ENCODE measurements at places on chromosomes 7 and 10.

DNA sequence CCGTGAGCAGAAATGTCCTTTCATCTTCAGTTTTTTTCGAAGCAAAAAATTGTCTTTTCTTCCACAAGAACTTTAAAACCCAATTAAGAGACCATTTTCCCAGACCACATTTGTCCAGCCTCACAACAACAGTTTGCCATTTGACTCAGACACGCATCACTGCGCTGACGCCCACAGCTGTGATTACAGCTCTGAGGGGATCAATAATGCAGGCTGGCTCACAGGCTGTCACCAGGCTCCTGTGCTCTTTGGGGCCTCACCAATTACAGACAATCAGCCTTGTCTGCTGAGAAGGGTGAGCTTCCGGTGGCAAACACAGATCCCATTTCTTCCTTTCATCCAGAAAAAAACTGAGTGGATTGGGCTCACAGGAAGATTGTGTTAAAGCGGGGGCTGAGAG, 33.3 kb downstream of the DDC start:
- DNase-seq: no peak

GRCh38 chr10:72050873-72051272, 37.5 kb downstream of the SPOCK2 start:
- no peak for DNase-seq

DNA sequence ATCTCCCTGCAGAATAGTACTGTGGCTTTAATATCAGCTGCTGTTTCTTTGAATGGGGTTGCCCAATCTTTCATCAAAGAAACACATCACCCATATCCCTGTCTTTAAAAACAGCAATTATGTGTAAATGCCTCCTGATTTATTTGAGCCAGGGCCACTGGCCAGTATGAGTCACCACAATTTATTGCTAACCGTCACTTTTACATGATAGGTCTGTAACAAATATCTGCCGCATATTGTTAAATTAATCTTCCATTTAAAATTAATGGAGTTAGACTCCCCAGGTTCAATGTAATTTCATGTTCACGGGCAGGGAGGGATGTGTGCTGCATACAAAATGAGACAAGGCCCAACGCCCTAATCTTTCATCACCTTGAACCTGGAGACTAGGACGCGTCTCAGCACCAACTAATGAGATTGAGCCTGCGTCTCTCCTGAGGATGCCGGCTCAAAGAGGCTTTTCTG, 673.4 kb downstream of the AUTS2 start:
- no peak for DNase-seq

DNA sequence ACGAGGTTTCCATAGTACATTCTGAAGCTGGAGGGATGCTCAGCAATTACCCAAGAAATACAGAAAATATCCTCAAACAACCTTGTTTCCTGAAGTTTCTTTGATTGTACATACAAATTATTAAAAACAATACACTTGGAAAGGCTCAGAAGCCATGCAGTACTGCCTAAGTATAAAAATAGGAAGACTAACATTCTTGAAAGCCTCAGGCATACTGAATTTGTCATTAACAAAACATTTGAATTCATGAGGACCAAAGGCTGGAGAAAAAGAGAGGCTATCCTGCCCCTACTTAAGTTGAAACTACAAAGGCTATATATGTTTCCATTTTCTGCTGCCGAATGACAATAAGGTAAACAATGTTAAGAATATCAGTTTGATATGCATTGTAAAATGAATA, 54.3 kb upstream of the SGCE start:
- no peak for DNase-seq

- peak; percentile 42 for DNase-seq
Measured at GRCh38 chr10:124125305-124126116, 32.1 kb upstream of the CHST15 start.

- DNase-seq: peak; percentile 42
Measured at GRCh38 chr10:112230325-112230988, 46.9 kb upstream of the GPAM start.

- DNase-seq: peak; percentile 62
Measured at GRCh38 chr10:44863344-44864047, 47.6 kb upstream of the TMEM72 start.

DNA sequence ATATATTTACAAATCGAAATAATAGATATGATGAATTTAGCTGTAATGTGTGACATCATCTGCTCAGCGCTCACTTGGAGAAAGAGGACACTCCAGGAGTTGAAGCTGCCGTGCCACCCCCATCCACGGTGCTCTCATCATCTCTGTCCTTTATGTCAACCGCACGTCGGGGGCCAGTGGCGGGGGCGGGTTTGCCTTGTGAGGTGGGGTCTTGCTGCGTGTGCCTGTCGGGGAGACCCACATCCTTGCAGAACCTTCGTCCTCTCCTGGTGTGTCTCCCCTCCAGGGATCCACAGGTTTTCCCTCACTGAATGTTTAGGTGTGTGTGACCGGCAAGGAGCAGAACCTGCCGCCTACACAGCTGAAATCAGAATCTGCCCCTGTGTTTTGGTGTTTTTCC, 71.6 kb downstream of the INPP5A start:
- no peak for DNase-seq

DNA sequence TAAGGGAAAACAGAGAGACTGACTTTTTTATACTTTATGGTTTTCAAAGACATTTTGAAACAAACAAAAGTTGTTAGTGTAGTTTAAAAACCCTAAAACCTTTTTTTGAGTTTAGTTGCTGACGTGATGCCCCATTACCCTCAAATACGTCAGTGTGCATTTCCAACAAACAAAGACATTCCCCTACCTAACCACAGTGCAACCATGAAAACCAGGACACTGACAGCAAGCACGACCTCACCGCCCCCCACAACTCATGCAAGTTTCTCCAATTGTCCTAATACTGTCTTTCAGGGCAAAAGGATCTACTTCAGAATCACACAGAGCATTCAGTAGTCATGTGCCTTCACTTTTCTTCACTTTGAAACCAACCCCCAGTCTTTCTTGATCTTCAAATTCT, 75.0 kb downstream of the WNT2 start:
- no peak for DNase-seq

DNA sequence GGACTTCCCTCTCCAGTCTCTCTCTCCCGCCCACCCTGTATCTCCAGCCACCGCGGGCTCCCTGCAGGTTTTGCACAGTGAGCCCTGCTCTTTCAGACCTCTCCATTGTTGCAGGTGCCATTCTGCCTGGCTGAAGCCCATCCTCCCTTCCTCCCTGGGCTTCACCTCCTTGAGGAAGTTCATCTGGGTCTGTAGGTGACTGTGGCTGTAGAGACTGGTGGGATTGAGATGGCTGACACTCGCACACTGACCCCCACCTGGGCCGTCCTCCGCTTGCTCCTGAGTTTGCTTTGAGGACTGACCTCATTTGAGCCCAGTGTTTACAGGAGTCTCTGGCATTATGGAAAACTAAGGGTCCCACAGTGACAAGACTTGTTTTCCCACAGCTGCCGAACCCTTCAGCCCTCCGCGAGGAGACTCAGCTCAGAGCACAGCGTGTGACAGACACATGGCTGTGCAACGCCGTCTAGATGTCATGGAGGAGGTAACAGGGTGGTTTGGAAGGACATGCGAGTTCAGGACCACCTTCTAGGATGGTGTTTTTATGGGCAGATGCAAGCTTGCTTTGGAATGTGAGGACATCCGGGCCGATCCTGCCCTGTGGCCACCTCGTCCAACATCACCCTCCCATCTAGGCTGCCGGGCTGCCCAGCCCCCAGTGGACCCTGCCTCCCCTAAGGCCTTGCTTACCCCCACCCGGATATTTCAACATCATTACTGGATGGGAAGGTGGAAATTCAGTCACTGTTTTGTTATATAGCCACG, 9.3 kb downstream of the PLAC9 start:
- DNase-seq: no peak

DNA sequence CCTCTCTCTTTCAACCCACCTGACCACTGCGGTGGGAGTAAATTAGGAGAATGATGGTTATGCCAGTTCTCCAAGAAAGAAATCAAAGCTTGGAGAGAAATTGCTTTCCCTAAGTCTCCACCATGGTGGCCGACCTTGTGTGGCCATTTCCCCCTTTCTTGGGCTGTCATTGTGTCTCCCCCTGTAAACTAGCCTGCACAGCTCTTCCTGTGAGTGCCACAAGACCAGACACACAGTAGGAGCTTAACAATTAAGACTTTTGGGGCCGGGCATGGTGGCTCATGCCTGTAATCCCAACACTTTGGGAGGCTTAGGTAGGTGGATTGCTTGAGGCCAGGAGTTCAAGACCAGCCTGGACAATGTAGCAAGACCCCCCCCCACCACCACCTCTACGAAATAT, 18.9 kb upstream of the LIMK1 start:
- DNase-seq: no peak

DNA sequence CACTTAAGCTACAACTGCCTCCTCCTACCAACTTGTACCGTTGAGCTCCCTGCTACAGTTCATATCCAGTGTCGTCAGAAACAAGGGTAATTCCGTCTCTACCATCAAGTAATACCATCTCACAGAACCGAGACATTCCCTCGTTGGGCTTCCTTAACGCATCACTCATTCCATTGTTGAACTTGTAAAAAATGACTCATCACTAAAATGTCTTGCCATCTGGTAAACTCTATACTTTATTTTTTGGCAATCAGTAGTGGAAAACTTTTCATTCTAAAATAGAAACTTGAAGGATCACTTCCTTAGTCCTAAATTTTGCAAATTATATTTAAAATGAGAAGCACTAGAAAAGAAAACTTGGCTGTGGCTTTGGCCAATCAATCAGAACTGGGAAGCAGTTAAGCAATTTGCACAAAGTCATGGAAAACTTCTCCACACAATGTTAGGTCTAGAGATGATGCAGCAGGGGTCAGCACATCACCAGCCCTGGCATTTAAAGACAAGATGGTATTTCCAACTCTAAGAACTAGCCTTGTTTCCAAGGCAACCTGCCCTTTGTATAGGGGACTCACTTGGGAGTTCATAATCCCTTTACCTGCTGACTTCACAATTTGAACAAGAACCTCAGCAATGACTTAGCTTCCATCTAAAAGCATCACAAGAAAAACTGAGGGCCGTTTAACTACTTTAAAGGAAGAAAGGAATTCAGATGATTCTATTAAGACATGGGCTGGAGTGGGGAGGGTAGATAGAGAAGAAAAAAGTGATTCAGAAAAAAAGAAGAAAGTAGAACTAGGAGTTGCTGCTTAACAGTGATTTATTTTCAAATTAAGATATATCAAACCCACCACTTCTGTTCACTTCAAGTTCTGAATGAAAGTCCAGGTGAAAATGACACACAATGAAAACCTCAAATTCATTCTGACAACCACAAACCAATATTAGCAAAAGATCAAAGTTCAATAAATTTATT, 288.1 kb downstream of the PARD3 start:
- DNase-seq: peak; percentile 99

DNA sequence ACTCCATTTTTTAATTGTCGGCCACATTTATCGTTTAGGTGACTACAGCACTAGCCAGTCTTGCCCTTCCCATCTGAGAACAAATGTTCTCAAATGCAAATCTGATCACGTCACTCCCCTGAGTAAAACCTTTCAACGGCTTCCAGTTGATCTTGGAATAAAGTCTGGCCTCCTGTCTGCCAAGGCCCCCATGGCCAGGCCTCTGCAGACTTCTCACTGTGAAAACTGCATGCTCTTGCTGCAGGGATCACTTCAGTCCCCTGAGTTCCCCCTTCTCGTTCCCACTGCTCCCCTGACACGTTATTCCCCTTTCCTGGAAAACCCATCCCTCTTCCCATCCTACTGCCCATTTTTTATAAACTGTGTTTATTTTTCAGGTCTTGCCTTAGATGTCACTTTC, 124.1 kb upstream of the NEBL start:
- DNase-seq: no peak

DNA sequence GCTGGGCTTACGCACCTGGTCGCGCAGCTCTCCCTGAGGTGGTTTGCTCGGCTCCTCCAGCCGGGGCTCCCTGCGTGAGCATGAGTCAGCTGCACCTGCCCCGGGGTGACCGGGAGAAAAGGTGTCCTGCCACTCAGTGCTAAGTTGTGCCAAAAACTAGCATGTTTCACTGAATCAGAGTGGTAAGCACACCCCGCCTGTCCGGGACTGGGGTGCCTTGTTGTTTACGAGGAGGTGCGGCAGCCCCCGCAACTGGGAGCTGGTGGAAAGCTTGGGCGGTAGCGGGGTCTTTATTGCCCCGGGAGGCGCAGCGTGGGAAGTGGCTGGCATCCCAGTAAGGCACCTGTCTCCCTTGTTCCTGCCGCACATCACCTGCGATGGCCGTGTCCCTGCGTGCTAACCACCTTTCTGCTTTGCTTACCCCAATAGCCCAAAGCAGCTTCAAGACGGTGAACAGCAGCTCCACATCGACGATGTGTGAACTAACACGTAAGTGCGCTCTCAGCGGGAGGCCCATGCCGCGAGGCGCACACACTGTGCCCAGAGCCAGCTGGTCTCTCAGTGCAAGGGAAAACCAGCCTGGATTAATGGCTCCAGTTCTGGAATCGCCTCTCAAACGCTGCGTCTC, 506.6 kb upstream of the FOXK1 start:
- no peak for DNase-seq

DNA sequence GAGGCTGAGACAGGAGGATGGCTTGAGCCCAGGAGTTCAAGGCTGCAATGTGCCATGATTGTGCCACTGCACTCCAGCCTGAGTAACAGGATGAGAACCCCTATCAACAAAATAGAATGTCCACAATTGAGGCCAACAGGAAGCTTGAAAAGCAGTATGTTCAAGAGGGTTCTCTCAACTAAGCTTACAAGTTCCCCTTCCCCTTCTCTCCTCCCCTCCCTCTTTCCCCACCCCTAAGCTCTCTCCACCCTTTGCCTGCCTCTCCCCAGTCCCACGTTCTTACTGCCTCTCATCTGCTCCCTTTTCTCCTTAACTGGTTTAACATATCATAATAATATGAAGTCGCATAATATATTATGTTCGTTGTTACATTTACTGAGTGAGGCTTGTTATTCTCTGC, 35.4 kb downstream of the KIAA1549 start:
- DNase-seq: no peak

DNA sequence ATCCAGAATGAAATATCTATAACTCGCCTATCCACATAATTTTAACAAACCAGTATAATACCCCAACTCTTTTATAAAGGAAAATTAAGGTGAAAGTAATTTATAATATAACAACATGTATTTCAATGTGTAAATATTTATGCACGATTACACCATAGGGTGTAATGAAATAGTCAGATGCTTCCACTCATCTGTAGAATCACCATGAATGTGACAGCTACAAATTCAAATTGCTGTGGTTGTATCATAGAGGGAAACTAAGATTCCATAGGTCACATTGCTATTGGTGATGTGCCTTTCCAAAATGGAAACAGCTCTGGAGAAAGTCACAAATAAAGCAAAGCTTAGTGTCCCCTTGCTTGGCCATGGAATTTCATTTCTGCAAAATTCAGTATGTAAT, 95.7 kb downstream of the CPED1 start:
- no peak for DNase-seq

GRCh38 chr10:3850999-3851937, 66.3 kb upstream of the KLF6 start:
- DNase-seq: peak; percentile 54

- DNase-seq: no peak
Measured at GRCh38 chr7:150918378-150918777, 59.7 kb downstream of the KCNH2 start.

Measured in mesendoderm (in vitro differentiated cells).